Psoas muscle (tissue), 8 donors: ENCODE measurements at places on chromosomes 2 and 18. TPM values are rescaled to one million over a fixed set of nuclear protein-coding genes. Genes with fewer than 3 reads are reported as not detected.

- H3K4me1 ChIP-seq = peaks cover 38% of the 10 kb centered on the region
- DNase-seq = peak; percentile 76
- no peaks in the 10 kb centered on the region for H3K27me3 ChIP-seq
- no peak overlapping the region for H3K4me3 ChIP-seq
- H3K27ac ChIP-seq = peak overlapping the region; percentile 95
- no peaks in the 10 kb centered on the region for H3K36me3 ChIP-seq
Measured at GRCh38 chr2:231640641-231641111, 48.0 kb downstream of the TEX44 start.

DNA sequence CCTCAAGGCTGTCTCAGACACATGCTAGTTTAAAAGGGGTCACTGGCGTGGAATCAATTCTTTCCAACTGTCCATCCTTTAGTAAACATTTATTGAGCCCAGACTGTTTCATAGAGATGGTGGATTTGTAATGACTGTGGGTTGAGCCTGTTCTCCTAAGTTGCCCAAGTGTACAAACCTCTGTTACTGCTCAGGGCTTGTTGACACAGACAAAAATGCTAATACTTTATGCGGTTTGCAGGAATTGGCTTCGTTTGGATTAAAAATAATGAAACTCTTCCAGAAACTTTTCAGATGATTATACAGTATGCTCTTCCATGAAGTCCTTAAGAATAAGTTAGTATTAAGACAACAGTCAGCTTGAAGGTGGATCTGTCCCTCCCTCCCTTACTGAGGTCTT, 83.6 kb upstream of the MGAT5 start:
- no peak overlapping the region for H3K27ac ChIP-seq
- H3K4me1 ChIP-seq = peaks cover 21% of the 10 kb centered on the region
- no peaks in the 10 kb centered on the region for H3K27me3 ChIP-seq
- H3K36me3 ChIP-seq = no peaks in the 10 kb centered on the region

DNA sequence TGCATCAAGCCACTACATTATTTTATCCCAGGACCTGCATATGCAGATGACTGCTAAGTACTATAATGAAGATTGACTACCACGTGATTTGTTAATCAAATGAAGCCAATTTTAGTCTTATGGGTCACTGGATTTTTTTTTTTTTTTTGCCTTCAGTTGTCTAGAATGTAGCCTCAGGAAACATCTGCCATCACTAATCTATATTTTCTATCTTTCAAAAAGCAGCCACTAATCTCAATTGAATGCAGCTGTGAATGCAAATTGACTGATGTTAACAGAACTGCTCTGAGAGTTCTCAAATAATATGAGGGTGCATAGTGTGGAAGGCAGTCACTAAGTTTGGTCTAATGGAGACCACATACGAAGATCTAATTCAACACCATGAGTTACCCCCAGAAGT, 106.3 kb downstream of the ABCA12 start:
- DNase-seq = no peak
- H3K4me3 ChIP-seq = no peak overlapping the region
- no peaks in the 10 kb centered on the region for H3K4me1 ChIP-seq
- H3K27ac ChIP-seq = no peak overlapping the region

DNA sequence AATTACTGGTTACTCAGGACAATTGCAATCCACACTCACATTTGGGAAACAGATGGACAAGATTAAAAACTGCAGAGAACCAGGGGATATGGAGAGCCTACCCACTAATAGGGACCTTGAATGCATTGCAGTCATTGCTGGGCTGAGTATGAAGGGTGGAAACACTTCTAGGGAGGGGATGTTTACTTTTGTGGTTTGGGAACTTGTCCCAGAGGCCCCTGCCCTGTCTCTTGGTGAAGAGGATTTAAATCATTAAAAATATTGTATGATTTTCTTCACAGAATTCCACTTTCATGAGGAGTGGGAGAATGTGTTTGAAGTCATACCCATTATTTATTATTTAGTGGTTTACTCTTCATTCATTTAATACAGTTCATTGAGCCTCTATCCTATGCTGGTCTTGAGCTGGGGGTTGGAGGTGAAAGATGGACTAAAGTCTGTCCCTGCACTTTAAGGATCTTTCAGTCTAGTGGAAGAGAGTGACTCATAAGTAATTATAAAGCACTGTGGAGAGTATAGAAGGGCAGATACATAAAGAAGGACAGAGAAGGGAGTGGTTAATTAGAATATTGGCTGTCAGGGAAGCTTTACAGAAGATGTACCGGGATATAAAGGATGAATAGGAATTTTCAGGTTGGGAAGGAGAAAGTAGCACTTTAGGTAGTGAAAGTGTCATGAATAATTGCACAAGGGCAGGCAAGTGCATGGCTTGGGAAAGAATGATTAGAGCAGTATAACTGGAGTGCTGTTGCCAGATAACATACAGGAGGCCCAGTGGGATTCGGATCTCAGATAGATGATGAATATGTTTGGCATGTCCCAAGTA, 313.4 kb downstream of the LPIN1 start:
- H3K4me1 ChIP-seq = no peaks in the 10 kb centered on the region
- no peak overlapping the region for H3K27ac ChIP-seq
- no peaks in the 10 kb centered on the region for H3K36me3 ChIP-seq
- no peak overlapping the region for H3K4me3 ChIP-seq

- DNase-seq = no peak
- no peak overlapping the region for H3K4me3 ChIP-seq
- no peak overlapping the region for H3K27ac ChIP-seq
- no peaks in the 10 kb centered on the region for H3K27me3 ChIP-seq
Measured at GRCh38 chr2:59726228-59727120, 827.0 kb downstream of the BCL11A start.

DNA sequence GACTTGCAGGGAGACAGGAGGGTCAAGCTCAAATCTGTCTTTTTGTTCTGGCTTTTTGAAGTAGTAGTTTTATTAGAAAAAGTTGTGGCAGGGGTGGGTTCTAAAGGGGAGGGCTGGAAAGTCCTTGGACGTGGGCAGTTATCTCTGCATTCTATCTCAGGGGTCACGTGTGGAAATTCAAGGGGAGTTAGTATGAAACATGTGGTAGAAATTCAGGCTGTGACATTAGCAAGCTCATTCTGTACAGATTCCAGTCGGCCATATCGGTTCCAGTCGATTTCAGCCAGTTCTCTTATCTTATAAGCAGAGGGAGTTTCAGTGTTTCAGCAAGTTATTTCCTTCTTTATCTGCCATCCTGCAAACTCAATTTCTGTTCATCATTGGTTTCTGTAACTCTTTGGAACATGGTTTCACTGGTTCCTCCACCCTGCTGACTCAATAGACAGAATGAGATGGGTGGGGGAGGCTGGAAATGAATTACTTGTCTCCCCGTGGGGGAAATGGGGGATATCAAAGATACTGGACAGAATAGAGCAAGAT, 53.0 kb downstream of the RAB27B start:
- no peak overlapping the region for H3K4me3 ChIP-seq
- H3K27me3 ChIP-seq = no peaks in the 10 kb centered on the region
- no peaks in the 10 kb centered on the region for H3K4me1 ChIP-seq
- DNase-seq = no peak
- no peaks in the 10 kb centered on the region for H3K36me3 ChIP-seq

Gene SLC23A3
- 0.12 TPM for total RNA-seq

Gene SLC9A4
- total RNA-seq = 0.08 TPM

Gene LIPT1
- total RNA-seq = 8.9 TPM

Gene NOSTRIN
- total RNA-seq = 3.7 TPM

Gene CPS1
- 0.91 TPM for total RNA-seq

Gene ACADL
- total RNA-seq = 9.1 TPM

Gene MARCHF4
- not detected for total RNA-seq
